ENCODE measurements at places on chromosomes 12 and 14.

DNA sequence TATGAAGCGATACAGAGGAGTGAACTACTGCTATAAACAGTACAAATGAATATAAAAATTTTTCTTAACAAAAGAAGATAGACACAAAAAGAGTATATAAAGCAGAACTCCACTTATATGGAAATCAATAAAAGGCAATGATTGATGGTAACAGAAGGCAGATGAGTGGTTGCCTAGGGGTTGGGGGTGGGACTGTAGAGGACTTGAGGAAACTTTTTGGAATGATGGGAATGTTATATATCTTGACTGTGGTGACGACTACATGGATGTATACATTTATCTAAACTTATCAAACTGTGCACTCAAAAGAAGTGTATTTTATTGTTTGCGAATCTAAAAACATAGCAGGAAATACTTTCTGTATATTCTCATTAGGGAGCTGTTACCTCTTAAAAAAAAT lies 89.1 kb downstream of the PTCSC3 start:
- DNase-seq: no peak

DNA sequence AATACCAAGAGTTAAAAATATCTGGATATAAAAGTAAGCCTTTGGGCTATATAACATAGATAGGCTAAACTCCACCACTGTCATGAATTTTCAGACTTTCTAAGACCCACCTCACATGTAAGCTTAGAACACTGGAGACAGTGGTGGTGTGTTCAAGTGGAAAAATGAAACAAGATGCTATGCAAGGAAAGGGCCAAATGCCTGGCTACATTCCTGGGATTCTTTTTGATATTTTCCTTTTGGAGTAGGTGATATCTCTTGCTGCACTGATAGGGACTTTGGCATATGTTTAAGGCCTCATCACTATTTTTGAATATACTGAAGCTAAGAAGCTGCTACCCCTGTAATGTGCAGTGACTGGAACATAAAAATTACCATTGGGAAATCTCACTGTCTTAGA lies 341.3 kb downstream of the SLC16A7 start:
- no peak for DNase-seq

DNA sequence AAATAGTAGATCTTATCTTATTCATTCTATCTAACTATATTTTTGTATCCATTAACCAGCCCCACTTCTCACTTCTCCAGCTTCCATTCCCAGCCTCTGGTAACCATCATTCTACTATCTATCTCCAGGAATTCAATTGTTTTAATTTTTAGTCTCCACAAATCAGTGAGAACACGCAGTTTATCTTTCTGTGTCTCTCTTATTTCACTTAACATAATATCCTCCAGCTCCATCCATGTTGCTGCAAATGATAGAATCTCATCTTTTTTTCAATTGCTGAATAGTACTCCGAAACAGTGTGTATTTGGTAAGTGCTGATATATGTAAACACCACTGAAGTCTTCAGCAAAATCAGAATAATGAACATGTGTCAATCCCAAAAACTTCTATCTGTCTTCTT lies 587.2 kb upstream of the ATP2B1 start:
- no peak for DNase-seq

DNA sequence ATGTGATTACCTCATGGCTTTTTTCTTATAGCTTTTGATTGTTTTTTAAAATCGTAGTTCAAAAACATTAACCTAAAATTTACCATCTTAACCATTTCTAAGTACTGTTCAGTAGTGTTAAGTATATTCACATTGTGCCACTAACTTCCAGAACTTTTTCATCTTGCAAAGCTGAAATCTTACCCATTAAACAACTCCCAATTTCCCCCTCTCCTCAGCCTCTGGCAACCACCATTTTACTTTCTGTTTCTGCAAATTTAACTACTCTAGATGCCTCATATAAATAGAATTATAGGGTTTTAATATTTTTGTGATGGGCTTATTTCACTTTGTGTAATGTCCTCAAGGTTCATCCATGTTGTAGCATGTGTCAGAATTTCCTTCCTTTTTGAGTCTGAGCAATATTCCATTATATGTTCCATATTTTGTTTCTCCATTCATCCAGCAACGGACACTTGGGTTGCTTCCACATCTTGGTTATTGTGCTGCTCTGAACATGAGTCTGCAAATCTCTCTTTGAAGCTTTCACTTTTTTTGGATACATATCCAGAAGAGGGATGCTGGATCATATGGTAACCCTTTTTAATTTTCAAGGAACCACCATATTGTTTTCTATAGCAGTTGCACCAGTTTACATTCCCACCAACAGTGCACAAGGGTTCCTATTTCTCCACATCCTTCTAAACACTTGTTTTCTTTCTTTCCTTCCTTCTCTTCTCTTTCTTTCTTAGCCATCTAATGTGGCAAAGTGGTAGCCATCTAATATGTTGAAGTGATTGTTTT lies 5.0 kb downstream of the HIF1A start:
- DNase-seq: no peak

DNA sequence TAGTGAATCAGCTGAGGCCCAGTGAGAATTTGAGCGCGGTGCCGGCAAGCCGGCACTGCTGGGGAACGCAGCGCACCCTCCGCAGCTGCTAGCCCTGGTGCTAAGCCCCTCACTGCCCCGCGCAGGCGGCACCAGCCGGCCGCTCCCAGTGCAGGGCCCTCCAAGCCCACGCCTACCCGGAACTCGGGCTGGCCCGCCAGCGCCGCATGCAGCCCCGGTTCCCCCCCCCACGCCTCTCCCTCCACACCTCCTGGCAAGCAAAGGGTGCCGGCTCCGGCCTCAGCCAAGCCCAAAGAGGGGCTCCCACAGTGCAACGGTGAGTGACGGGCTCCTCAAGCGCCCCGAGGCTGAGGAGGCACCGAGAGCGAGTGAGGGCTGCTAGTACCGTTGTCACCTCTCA lies 54.5 kb upstream of the VASH1 start:
- no peak for DNase-seq

- DNase-seq: no peak
These were observed 176.4 kb downstream of the STXBP6 start for GRCh38 chr14:24873551-24873950.

DNA sequence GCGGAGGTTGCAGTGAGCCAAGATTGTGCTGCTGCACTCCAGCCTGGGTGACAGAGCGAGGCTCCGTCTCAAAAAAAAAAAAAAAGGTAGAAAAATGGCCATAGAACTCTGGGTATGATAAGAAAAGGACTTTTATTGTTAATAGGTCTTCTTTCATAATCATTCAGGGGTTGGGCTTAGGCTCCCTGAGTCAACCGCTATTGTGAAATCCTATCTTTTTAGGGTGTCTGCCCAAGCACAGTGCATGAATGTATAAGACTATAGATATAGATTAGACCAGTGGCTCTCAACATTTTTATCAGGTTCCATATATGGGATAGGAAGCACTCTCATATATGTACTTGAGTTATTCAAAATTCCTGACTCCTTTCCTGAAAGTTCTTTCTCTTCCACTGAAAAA lies 48.7 kb upstream of the USP15 start:
- DNase-seq: no peak

DNA sequence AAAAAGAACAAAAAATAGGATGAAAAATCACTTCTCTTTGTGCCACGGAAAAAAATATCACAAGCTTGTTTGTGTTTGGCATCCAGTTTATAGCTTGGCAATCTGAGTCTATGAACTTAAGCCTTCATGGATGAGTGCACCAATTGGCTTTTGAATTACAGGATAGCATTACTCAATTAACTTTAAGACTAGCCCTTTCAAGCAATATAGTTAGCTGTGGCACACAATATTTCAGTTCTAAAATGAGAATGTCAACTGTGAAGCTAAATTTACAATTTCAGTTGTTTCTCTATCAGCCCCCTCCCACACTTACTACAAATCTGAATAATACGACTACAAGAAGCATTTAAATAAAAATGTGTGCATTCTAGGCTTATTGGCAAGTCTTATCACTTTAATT lies 8.3 kb downstream of the RERG start:
- no peak for DNase-seq

- no peak for DNase-seq
These were observed 13.1 kb downstream of the NAA30 start for GRCh38 chr14:57403521-57403864.

DNA sequence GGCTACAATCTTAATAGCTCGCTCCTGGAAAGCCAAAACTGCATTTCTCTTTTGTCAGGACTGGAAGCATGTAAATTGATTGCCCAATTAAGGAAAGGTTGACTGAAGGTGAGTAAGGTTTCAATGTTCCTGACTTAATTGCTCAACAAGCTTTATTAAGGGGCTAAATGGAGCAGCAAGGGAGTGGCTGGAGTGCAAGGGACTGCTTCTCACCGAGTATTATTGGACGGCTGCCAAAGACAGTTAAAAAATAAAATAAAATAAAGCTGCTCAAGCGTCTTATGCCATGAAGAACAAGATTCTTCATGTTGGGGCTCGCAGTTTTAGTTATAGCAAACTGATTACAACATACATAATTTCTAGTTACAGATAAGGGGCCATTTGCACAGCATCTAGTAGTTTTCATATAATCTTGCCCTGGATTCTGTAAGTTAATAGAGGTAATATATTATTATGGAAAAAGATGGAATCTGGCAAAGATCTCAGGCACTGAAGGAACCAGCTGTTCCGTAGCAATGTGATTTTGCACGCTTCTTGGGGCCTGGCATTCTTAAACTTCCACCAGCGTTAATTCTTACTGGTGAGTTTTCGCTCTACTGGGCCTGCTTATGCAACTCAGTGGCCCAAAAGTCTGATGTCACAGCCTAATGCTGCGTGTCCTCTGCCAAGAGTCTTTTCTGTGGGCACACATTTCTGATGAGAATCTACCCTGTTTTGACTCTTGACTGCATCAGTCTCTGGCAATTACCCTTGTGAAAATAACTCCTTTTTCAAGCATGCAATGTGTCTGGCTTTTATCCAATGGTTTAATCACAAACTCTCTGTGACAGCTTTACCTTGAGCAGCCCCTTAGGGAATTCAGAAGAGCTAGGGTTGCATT lies 108.5 kb downstream of the SLC38A1 start:
- no peak for DNase-seq

GRCh38 chr12:92784797-92785562 lies 82.2 kb downstream of the PLEKHG7 start:
- no peak for DNase-seq

GRCh38 chr14:99519931-99520421 lies 38.8 kb downstream of the CCNK start:
- no peak for DNase-seq

DNA sequence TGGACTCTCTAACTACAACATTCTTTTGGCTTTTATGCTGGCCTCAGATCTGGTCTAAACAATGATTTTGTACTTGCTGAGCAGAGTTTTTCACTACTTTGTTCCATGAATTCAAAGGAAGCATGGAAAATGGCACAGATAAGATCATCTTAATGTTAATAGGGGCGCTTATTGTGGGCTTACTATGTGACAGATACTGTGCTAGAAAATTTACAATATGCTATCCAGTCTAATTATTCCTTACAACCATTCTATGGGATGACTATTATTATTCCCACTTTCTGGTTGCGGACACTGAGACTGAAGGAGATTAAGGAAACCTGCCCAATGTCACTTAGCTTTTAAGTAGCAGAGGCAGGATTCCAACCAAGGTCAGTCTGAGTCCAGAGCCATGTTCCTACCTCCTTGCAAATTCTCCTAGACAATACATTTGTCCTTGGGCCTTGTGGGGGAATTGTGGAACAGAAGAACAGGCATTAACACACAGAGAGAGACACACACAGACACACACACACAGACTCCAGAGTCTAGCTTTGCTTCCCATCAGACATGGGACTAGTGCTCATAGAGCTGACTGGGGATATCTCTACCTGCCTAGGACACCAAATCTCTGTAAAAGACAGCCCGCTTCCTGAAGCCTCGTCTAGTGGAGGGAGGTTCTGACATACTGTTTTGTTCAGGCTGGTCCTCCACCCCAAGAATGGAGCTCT lies 107.7 kb downstream of the SLC38A1 start:
- no peak for DNase-seq

All from activated naive CD4-positive, alpha-beta T cell (primary cell).